ENCODE measurements at places on chromosomes 13 and 19.

GRCh38 chr13:63209330-63210017 is 1793.8 kb upstream of the PCDH20 start:
- no peak for DNase-seq

DNA sequence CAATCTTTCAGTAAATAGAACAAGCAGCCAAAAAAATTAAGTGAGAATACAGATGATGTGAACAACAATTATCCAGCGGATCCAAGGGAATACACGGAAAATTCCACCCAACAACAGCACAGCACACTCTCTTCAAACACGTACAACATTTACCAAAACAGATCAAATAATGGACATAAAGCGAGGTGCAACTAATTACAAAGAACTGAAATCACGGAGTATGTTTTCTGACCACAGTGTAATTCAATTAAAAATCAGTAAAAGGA is 26.2 kb downstream of the MIER2 start:
- no peak for DNase-seq

DNA sequence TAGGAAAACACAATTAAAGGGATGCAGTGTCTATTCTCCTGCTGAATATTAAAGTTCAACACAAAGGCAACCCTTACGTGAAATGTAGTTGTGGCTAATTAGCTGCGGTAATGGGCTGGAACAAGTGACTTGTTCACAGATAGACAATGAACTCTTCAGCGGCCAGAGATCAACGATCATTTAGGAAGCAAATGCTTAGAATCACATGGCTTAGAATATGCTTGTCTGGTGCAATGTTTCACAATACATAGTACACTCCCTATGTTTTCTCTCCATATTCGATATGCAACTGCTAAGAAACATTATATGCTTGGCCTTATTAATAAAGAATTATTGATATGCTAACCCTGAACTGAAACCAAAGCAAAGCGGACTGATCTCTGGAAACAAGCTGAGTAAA is 25.7 kb upstream of the MTUS2 start:
- no peak for DNase-seq

DNA sequence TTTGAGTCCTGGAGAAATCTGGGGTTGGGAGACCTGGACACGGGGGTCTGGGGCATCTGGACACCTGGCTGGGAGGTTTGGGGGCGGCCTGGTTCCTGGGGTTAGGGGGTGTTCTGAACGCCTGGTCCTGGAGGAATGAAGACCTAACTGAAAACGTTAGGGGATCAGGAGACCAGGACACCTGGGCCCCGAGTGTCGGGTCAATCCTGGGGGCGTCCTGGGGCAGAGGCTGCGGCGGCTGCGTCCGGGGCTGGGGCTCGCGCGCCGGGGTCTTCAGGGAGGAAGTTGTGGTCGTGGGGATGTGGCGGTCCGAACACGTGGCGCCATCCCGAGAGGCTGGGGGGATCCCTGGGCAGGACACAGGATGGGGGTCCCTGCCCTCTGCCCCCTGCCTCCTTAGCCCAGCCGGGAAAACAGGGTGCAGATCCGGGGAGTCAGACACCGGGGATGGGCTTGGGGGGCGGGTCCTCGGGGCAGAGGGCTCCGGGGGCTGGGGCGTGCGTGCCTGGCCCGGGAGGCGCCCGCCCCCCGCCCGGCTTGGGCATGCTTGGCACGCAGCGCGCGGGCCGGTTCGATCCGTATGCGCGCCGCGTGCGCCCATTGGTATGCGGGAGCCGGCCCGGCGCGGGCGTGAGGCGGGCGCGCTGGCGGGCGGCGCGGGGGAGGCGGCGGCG is 632 bp downstream of the NPAS1 start:
- peak; percentile 74 for DNase-seq

DNA sequence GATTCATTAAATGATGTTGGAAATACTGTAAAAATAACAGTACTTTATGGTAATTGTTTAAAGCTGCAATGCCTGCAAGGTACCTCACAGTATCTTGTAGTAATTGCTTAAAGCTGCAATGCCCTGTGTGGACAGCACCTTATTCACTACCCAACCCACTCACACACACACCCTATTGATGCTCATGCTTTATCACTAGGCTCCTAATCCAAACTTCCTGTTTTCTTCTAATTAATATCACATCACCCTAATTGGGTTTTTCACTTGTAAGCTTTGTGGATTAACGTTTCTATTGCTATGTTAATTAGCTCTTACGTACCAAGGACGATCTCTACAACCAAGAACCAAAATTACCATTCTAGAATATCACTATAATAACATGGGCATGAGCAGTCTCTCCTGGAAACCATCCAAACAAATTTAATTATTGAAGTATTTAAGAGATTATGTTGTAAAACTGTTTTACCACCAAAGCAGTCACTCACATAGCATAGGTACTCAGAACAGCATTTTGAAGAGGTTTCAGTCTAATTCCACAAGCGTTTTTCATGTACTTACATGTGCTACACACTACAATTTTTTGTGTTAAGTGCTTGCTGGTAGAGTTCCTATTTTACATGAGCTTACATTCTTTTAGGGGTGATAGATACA is 303.8 kb downstream of the PCDH9 start:
- no peak for DNase-seq

DNA sequence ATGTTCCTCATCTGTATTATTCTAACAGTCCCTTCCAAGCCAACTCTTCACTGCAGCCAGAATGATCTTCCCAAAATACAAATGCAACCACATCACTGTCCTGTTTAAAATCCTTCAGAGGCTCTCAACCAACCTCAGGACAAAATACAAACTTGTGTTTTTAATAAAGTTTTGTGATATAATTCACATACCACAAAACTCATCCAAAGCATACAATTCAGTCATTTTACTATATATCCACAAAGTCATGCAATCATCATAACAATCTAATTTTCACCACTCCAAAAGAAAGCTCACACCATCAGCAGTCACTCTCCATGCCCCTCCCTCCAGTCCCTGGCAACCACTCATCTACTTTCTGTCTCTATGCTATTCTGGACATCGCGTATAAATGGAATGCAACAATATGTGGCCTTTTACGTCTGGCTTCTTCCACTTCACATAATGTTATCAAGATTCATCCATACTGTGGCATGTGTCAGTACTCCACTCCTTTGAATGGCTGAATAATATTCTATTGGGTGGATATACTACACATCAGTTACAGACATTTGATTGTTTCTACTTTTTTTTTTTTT is 81.7 kb upstream of the DOCK9 start:
- no peak for DNase-seq

DNA sequence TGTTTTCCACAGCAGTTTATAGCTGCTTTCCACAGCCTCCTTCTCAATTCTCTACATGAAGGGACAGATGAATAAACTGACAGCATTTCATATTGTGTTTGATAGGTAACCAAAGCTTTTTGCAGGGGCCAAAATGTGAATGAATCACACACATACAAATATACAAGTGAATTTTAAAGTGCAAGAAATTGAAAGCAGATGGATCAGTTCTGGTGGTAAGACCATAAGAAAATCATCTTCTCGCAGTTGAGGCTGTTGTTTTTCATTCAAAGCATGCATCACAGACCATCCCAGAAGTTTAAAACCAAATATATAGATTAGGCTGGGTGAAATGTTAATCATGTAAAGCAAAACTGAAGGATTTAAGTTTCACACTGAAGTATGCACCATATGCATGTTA is 1569.4 kb downstream of the PCDH9 start:
- no peak for DNase-seq

DNA sequence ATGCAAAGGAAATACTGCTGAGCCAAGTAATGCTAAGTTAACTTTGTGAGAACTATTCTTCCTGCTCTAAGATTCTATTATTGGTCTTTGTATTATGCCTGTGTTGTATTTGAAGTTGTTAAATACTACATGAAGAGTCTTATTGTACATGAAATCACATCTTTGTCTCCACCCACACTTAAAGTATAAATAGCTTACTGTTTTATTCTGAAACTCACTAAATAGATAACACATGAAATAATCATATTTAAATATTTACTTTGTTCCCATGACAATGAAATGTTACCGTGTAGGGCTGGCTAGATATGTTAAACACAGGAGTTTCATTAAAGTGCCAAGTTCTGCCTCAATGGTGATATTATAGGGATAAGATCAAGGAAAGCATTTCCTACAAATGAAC is 562.1 kb upstream of the ATXN8OS start:
- DNase-seq: no peak

- DNase-seq: no peak
Observed at GRCh38 chr13:98892821-98893220, 85.0 kb downstream of the DOCK9 start.

- DNase-seq: no peak
Observed at GRCh38 chr13:40352380-40352778, 314.1 kb downstream of the FOXO1 start.

- DNase-seq: no peak
Observed at GRCh38 chr13:112679932-112680677, 9.7 kb upstream of the ATP11A start.

DNA sequence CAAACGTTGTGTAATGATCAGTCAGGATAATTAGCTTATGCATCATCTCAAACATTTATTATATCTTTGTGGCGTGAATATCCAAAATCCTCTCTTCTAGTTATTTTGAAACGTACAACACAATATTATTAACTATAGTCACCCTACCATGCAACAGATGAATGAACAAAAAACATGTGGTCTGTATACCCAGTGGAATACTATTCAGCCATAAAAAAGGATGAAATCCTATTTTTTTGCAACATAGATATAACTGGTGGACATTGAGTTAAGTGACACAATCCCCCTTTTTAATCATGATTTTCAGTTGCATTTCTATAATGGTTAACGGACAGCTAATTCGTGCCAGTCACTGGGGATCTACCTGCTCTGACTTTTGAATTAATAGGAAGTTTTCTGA is 145.6 kb downstream of the SOX1 start:
- DNase-seq: no peak

GRCh38 chr13:76461484-76461883 is 424.7 kb downstream of the KCTD12 start:
- DNase-seq: no peak

GRCh38 chr13:60121337-60121687 is 42.4 kb downstream of the DIAPH3 start:
- DNase-seq: no peak

- DNase-seq: no peak
Observed at GRCh38 chr13:33994826-33995502, 177.0 kb downstream of the RFC3 start.

GRCh38 chr19:18629166-18630088 is 7.4 kb upstream of the KLHL26 start:
- DNase-seq: no peak

DNA sequence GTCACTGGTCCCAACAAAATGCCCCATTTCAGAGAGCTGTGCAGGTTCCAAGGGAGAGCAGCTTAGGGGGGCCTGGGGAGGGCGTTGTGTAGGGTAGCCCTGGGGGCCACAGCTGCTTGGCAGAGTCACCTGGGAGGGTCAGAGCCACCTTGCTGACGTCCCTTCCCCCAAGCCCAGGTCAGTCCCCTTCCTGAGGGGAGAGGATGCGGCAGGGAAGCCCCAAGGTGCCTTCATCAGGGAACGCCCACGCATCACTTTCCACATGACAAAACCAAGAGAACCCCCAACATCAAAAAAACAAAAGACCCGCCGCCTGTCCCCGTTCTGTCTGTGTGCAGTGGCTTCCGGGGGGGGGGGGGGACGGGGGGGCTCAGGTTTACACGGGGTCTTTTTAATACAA is 5.3 kb upstream of the UQCR11 start:
- no peak for DNase-seq

- DNase-seq: no peak
Observed at GRCh38 chr13:28120317-28120716, 18.0 kb upstream of the PAN3 start.

GRCh38 chr19:49926515-49926914 is 2.5 kb upstream of the ATF5 start:
- no peak for DNase-seq

DNA sequence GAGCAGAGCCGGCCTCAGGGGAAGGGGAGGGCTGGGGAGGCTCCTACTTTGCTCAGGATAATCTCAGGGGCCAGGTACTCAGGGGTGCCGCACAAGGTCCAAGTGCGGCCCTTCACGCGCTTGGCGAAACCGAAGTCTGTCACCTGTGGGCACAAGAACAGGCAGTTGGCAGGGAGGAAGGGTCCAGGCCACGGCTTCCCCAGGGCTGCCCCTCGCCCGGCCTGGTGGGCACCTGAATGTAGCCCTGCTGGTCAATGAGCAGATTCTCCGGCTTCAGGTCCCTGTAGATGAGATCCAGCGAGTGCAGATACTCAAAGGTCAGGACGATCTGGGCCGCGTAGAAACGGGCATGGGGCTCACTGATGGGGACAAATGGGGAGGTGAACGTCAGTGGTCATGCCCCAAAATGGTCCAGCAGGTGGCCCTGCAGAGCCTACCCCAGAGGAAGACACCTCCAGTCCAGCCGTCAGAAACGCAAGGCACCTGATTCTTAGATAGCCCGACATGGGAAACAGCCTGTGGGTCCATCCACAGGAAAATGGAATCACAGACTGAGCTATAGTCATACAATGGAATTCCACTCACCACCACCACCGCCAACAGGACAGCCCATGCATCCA is 7.1 kb upstream of the SAMD1 start:
- no peak for DNase-seq

DNA sequence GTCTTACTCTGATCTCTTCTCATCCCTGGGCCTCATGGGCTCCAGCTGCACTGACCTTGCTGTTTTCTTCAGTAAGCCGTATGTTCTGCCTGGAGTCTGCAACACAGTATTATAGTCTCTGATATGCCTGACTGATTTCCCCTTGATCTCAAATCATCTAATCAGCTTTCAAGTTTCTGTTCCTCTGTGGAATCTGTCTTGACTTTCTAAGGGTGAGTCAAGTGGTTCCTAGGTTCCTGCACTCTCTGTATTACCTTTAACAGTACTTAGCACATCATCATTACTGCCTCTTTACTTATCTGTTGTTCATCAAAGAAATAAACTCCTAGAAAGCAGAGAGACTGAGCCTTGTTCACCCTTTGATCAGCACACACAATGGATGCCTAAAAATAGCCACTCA is 350.7 kb downstream of the LMO7 start:
- no peak for DNase-seq

- DNase-seq: peak; percentile 55
Observed at GRCh38 chr19:46715975-46716671, 791 bp downstream of the PRKD2 start.

GRCh38 chr13:77898097-77898496 is 20.5 kb downstream of the EDNRB start:
- DNase-seq: no peak

DNA sequence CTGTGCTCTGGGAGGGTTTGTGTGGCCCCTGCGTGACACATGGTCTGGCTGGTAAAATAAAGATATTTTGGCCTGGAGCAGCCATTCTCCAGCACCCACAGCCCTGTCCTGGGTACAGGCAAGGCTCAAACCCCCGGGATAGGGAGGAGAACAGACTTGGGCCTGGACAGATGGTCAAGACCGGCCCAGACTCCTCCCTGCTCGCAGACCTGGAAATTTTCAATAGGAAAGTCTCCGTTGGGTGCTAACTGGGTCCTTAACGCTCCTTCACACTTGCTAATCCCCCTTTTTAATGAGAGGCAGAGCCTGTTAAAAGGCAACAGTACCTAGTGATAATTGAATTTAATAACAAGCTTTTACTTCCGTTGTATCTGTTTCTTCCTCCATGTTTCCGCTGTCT is 2.5 kb downstream of the PALM start:
- no peak for DNase-seq
